ENCODE measurements at places on chromosomes 11 and 22.

- DNase-seq: no peak
Measured at GRCh38 chr11:120918257-120918656, 105.6 kb upstream of the TBCEL start.

- no peak for DNase-seq
Measured at GRCh38 chr11:35549787-35550186, 24.4 kb upstream of the PAMR1 start.

- no peak for DNase-seq
Measured at GRCh38 chr11:75872887-75873416, 57.9 kb downstream of the UVRAG start.

DNA sequence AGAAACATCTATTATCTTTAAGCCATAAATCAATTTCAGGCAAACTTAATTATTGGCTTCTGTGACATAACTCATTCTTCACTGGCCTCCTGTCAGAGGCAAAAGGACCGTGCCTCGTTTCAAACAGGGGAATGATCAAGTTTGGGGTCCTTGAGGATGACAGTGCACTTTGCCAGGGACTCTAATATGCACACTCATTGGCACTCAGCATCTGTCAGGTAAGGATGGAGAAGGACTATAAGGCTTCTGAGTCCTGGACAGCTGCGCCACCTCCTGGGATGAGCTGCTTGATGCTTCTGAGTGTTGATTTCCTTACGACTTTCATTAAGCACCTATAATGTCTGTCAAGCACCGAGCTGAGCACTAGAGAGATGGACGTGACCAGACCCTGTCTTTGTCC, 20.2 kb downstream of the BPIFC start:
- DNase-seq: no peak

DNA sequence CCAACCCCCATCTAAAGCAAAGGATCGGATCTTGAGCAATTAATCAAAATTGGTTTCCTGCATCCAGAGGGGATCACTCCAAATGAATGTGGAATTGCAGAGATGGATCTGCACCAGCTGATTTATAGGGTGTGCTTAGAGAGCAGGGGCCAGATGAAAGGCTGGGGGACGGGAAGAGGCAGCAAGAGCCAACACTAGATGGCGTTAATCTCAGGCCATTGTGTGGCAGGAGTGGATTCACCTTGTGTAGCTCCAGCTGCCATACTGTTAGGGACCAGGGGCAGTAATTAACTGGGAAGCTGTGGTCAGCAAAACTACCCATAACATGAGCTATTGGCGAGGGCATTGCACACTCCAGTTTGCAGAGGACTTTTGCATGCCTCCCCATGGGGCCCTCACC, 35.6 kb downstream of the SERPINH1 start:
- DNase-seq: no peak

DNA sequence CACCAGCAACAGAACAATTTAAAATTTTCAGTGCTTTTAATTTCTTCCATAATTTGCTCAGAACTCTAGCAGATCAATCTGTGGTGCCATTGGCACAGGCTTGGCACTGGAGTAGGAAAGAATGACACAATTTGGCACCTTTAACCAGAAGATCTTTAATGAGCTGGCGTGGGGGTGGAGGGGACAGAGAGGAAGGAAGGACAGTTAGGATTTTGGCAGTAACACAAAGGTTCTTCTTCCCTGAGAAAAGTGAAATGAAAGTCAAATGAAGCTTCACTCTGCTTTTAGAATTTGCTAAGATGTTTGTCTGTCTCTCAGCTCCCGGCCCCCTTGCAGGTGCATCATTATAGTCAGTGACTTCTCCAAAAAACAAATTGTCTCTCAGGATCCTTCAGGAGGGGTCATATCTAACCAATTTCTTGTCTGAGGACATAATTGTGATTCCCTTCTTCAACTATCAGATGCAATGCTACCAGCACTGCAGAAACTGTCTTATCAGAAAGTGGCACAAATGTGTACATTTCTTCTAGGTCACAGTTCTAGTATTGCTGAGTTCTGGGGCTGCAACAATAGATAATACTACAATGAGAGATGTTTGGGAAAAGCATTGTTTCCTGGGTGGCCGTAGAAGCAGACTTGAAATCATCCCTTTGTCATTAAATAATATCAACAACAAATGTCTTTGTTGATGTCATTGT, 66.8 kb downstream of the CSTPP1 start:
- DNase-seq: no peak

Data from SIG-M5 (cell line).